ENCODE measurements at places on chromosomes 4 and X.

DNA sequence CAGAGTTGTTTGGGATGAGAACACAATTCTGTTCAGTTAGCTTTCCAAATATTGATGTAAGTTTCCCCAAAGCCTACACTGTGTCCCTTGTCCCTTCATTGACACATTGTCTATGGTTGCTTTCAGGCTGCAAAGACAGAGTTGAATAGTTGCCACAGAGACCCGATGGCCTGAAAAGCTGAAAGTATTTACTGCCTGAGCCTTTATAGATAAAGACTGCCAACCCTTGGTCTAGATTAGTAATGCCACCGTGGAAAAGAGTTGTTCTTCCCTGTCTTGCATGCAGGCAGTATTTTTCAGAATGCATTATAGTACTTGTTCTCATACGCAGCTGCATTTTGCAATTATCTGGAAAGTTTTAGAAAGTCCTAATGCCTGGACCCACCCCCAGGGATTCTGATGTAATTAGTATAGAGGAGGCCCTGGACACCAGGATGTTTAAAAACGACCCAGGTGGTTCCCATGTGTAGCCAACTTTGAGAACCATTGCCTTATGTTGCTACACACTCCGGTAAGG, 180.8 kb downstream of the FRMPD4 start:
- no peak for DNase-seq

DNA sequence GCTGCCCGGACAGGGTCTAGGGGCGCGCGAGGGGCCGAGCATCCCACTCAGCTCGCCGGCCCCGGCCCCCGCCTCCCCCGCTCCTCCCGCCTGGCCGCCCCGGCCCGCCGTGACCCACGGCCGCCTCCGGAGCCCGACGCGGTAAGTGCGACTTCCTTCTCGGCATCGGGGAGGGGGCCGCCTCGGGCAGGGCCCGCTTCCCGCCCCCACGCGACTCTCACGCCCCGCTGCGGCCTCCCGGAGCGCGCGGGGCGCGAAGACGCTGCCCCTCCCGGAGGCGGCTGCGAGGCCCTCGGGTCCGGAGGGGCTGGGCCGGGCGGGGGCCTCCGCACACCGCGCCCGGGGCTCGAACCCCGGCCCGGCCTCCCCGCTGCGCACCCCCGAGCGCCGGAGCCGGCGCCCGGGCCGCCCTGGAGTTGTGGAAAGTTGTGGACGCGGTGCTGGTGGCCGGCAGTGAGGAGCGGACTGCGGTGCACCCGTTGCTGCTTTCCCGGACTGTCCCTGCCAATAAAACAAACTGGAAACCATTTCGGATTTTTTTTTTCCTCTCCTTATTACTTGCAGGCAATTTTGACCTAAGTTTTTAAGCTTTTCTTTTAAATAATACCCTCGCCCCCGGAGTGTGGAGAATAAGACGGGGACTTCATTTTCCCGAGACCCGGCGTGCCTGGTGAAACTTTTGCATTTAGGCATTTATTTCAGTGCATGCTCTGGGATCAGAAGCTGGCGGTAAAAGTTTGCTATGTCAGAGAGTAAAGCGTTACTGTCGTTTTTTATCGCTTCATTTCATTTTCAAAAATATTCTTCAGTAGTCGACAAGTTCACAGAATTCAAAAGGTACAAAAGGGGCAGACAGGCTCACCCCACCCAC, 13.0 kb upstream of the TMEM156 start:
- DNase-seq = no peak

GRCh38 chrX:131830400-131831184, 192.5 kb upstream of the STK26 start:
- DNase-seq = peak; percentile 73

DNA sequence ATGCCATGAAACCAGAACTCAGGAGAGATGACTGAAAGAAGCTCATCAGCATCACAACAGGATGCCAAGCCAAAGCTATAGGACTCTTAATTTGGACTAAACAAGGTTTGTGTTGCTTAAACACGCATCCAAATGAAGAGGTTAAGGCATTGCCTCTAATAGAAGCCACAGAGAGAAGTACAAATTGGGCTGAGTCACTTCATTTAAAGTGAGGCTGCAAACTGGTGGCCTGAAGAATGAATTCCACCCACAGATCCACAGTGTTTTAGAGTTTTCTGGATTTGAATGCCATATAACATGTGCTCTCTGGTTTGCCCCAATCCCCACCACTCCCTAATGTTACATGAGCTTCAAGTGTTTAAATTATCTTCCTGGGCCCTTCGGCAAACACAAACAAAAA, 103.5 kb downstream of the FIP1L1 start:
- DNase-seq = no peak

DNA sequence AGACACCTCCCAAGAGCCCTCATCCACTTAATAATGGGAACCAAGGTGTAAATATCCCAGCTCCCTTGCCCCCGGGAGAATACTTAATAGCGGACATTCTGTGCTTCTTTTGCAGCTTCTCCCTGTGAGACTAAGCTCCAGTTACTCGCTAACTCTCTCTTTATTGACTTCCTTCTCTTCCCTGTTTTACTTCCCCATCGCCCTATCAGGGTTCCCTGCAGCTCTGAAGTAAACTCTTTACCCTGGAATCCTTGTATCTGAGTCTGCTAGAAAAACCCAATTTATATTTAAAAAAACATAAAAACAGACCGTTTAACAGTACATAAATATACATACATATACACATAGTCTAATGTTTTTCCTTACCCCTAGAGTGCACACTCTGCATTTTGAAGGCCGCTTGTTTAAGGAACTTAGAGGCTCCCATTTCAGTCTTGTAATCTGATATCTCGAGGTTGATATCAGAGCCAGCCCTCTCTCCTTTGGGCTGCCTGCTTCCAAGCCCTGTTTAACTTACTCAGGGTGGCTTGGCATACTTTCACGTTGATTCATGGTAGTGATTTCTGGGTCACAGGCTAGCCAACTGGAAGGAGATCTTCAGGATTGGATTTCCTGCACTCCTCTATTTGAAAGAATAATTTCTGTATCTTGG, 177.4 kb upstream of the SCML1 start:
- no peak for DNase-seq

DNA sequence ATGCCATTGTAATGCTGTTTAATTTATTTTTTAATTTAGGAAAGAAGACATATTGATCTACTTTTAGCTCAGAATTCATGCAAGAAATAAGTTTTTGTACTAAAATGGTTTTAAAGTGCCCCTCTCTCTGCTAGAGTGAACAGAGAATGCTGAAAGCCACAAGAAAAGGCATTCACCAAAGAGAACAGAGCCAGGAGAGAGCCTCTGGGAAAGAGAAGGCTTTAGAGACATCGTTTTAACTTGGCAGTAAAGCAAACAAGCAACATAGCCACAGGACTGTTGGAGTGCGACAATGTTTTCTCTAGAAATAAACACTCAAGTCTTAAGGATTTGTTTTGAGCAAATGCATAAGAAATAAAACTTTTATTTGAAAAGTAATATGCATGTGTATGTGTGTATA, 484.1 kb upstream of the CPEB2 start:
- no peak for DNase-seq

- no peak for DNase-seq
Measured at GRCh38 chr4:131192318-131192717, 1956.8 kb upstream of the PCDH10 start.

GRCh38 chr4:111793433-111794091, 351.7 kb upstream of the FAM241A start:
- DNase-seq = no peak

- no peak for DNase-seq
Measured at GRCh38 chr4:94439606-94440005, 12.1 kb upstream of the PDLIM5 start.

GRCh38 chr4:88196013-88196365, 37.5 kb upstream of the ABCG2 start:
- no peak for DNase-seq

- DNase-seq = no peak
Measured at GRCh38 chr4:101941816-101942358, 151.4 kb downstream of the BANK1 start.

- DNase-seq = no peak
Measured at GRCh38 chrX:267771-268261, 13.4 kb upstream of the PLCXD1 start.

DNA sequence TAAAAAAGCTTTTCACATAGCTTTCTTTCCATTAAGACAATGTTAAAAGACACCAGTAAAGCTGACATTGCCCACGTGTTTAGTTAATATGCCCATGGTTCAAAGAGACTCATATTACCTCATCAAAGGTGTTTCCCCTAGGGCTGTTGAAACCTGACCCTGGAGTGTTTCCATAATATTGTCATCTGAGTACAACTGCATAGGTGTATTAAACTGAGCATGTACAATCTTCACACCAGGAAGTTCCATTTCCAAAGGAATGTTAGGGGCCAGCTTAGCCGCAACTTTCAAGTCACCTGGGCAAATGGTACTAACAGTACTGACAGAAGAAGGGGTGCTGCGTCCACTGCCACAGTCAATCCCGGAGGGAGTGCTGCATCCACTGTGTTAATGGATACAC, 27.1 kb downstream of the PDLIM3 start:
- DNase-seq = no peak

GRCh38 chr4:139568206-139568955, 12.4 kb upstream of the SETD7 start:
- no peak for DNase-seq

- peak; percentile 23 for DNase-seq
Measured at GRCh38 chr4:102139132-102139573, 206.1 kb downstream of the SLC39A8 start.

DNA sequence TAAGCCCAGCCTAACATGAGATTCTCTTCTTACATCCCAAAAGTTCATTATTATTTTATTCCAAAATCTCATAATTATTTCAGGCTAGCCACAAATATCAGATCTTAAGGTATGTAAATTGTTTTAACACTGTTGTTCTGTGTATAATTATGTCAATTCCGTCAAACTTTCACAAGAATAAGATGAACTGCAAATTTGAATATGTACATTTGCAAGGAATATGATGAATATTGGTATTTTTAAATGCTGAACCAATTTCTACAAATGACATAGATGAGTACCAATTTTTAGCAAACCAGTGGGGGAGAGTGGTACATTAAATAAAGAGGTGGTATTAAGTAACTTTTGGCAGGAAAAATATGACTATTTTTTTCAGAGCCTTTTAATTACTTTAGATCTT, 282.3 kb upstream of the MAD2L1 start:
- DNase-seq = no peak

DNA sequence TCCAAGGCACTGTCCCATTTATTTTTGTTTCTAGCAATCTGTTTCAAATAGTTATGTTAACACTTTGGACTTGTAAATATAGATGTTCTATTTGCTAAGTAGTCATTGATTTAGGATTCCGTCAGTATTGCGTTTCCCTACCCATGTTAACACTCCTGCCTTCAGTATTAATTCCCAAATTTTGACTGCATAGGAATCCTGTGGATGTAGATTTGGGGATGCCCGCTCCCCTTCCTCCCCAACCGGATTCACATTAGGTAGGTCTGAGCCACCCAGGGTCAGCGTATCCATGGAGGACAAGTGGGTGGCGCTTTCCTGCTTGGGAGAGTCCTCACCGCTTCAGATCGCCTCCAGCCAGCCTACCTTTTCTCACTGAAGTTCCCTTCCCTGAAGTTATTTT, 1.1 kb upstream of the SORBS2 start:
- DNase-seq = no peak

DNA sequence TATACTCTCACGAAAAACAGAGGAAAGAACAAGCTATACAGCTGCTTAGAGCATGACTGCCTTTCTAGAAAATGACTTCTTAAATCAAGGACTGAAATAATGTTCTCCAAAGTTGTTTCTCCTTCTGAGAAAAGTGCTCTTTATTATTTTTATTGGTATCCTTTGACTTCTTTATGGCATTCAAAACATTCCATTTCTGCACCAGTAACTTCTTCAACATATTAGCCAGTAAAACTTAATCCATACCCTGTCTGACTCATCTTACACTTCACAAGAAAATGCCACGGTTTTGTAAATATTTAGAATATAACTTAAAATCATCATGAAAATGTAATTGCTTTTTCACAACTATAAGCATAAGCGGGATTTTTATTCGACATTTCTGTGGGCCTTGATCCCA, 180.4 kb downstream of the NR3C2 start:
- DNase-seq = no peak

DNA sequence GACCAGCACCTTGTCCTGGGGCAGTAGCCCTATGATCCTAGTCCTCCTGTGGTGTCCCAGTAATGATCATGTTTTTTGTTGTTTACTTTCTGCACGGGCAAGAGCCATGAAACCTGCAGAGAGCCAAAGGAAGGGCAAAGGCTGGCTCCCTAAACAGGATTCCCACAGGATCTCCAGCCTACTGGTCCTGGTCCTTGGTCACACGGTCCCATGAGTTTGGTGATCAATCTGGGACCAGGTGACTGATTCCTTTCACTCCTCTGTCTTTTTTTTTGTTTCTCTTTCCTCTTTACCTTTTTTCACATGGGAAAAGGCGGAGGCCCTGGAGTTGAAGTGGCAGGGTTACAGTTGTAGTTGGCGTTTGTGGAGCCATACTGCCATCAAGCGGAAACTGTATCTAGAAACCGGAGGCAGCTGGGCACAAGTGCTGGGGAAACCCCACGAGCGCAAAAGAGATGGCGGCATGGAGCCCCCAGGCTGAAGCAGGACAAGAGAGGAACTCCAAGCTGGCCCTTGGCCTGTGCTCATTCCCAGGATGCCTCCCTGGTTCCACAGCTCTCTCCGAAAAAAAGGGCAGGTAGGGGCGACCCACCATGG, 34.6 kb downstream of the NBDY start:
- DNase-seq = no peak

DNA sequence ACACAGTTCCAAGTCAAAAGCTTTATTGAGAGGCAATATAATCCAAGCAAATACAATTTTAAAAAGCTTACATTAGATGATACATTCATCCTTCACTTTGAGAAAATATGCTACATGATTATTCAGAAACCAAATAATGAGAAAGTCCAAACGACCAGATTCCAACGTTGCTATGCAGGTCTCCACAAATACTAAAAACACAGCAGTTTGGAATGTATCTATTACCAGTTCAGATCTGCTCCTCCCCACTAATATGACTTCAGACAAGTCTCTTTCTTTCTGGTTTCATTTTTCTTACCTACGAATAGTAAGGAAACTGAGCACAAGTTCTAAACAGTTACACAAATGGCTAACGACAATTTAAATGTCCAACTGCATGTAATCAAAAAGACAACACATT, 9.5 kb downstream of the NAF1 start:
- DNase-seq = no peak

- no peak for DNase-seq
Measured at GRCh38 chrX:123854329-123854728, 5.5 kb upstream of the XIAP start.

Measured in smooth muscle cell of the brain vasculature (primary cell).